ENCODE measurements at places on chromosomes 2 and 18.

- no peak for DNase-seq
Observed at GRCh38 chr18:67467188-67467587, 49.3 kb downstream of the DSEL start.

- no peak for DNase-seq
Observed at GRCh38 chr2:226839951-226840350, 4.1 kb downstream of the RHBDD1 start.

GRCh38 chr2:164794016-164794415 is 47.6 kb downstream of the COBLL1 start:
- no peak for DNase-seq

GRCh38 chr2:80086831-80087230 is 217.7 kb downstream of the LRRTM1 start:
- DNase-seq, result no peak

DNA sequence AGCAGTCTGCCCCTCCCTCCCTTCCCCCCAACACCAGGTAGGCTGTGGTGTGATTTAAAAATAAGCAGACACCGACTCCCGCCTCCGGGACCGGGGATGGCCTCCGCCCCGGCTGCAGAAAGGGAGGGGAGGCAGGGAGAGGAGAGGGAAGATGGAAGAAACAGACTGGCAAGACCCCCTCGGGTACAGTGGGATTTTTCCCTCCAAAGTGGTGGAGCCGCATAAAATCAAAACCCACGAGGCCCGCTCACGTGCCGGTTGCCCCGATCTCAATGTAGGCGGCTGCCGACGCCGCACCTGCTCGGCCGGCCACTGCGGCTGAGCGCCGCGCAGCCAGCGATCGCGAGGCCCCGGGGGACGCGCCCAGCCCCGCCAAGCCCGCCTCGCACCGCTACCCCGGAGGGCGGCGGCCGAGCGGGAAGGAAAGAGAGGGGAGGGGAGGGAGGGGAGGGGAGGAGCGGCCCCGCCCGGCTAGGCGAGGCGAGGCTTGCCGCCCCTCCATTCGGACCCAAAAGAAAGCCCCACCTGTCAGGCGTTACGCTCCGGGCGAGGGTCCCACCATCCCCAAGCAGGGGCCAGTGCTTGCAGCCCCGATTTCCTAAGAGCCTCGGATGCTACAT is 811 bp downstream of the ADD2 start:
- DNase-seq, result no peak
